ENCODE measurements at places on chromosomes 7 and 10.

DNA sequence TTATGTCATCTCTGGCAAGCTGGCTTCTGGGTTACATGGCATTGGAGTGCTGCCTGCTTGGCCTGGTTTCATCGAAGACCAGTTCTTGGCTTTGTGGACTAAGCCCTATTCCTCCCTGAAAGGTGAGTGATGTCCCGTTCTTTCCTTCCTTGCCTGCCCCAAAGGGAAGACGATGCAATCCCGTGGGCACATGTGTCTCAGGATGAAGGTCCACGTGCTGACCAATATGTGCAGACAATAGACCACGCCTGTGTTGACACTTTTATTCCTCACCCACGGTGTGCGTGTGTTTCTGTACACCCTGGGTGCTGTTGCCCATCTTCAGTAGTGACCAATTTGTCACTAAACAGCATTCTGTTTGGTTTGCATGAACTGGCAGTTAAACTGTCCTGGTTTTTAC lies 28.6 kb upstream of the SHH start:
- no peak for DNase-seq

DNA sequence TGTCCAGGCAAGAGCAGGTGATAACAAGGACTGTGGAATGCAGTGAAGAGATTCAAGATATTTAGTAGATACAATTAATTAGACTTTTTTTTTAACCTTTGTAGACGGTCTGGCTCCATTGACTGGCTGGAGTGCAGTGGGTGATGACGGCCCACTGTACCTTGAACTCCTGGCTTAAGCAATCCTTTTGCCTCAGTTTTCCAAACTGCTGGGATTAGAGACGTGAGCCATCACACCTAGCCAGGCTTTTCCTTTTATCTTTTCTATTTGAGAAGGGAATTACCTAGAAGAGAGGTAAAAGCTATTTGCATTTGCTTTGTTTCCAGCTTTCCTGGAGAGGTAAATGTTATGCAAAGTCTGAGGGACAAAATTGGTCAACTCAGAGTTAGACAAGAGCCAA lies 213.0 kb upstream of the MAGI2 start:
- no peak for DNase-seq

DNA sequence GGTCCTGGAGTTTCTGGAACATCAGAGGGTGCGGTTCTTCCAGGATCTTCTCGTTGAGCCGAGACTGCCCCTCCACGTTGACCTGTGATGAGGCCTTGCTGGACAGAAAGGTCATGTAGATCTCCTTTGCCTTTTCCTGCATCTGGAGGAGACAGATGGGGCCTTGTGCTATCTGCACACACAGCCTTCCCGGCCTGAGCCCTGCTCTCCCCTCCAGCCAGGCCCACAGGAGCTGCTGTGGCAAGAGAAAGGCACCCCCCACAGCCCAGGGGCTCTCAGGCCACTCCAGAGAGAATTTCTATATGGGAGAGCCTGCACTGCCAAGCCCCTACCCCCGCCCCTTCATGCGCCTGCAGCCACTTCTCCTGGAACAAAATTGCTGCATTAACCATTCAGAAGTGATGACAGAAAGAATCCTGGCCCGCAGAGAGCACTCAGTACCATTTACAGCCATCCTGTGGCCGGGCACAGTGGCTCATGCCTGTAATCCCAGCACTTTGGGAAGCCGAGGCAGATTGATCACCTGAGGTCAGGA lies 26.9 kb downstream of the RGS10 start:
- DNase-seq: no peak

GRCh38 chr7:156892081-156892800 lies 742 bp downstream of the LMBR1 start:
- DNase-seq: peak; percentile 40

DNA sequence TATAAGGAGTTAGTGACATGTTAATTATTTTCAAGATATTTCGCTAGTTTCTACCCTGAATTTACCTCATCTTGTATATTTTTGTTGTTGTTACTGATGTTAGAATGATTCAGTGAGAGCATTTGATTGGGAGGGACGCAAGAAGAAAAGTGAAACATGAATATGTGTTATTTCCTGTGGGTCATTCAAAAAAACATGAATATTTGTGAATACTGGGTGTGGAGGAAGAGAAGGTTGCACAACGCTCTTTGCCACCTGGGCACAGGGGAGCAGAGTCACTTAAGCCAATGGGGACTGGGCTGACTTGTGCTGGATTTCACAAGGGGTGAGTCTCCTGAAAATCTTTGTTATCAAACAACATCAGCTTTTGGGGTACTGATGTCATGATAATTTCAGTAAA lies 39.5 kb downstream of the AGK start:
- DNase-seq: no peak

DNA sequence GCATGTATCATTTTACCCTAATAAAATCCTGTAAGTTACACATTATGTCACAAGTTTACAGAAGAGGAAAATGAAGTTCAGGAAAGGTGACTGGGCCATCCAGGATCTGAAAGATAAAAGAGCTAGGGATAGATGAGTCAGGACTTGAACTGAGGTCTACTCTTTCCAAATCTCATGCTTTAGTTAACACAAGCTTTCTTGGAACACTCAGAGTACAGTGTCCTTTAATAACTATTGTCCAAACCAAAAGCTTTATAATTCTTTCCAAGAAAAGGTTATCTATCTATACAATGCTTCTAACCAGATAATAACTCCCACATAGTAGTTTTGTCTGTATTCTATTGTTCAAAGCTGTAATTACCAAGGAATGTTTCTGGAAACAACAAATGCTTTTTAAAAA lies 164.6 kb downstream of the LRRN3 start:
- DNase-seq: no peak

DNA sequence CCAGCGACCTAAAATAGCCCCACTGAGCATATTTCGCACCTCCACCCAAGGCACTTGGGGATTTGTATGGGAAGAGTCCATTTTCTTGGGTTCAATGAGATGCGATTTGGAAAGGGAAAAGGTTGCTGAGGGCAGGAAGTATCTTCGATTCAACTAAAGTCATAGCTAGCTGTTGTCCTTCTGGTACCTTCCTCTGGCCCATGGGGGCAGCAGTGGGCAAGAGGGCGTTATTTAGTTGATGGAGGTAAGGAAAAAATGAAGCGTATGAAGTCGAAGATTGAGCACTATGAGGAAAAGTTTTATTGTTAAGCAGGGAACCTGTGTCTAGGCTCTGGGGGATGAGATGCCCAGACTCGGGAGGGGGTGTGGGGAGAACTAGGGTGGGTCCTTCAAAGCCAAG lies 135.4 kb downstream of the EVX1 start:
- DNase-seq: no peak

GRCh38 chr7:124032369-124033094 lies at the start of gene TMEM229A:
TSS of gene TMEM229A (minus strand) at chr7:124033067. CDS start at chr7:124033003, 64 bp downstream.
- no peak for DNase-seq

DNA sequence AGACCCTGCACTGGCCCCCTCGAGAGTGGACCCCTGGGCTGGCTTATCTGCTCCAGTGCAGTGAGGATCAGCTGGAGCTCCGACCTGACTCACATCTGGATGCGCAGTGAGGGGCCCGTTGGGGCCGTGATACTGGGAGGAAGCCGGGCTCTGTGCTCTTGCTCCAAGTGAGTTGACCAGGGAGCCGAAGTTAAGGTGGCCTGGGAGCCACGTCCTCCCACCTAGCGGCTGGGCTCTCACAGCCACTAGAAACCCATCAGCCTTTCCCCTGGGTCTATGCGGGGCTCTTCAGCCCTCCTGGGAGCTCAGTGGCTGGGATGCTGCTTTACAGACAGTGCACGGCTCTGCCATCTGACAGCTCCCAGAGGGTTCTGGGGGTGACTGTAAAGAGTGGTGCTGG lies 9.1 kb downstream of the ALKBH4 start:
- no peak for DNase-seq

GRCh38 chr10:122117475-122117874 lies 128.5 kb downstream of the TACC2 start:
- DNase-seq: no peak

GRCh38 chr10:29344073-29344820 lies 55.4 kb downstream of the LYZL1 start:
- no peak for DNase-seq

- peak; percentile 25 for DNase-seq
These were observed 9.6 kb downstream of the KAZALD1 start for GRCh38 chr10:101071267-101071884.

- no peak for DNase-seq
These were observed 209.4 kb upstream of the FOXK1 start for GRCh38 chr7:4472728-4473127.

- DNase-seq: no peak
These were observed 81.4 kb upstream of the FAM133B start for GRCh38 chr7:92671505-92672169.

DNA sequence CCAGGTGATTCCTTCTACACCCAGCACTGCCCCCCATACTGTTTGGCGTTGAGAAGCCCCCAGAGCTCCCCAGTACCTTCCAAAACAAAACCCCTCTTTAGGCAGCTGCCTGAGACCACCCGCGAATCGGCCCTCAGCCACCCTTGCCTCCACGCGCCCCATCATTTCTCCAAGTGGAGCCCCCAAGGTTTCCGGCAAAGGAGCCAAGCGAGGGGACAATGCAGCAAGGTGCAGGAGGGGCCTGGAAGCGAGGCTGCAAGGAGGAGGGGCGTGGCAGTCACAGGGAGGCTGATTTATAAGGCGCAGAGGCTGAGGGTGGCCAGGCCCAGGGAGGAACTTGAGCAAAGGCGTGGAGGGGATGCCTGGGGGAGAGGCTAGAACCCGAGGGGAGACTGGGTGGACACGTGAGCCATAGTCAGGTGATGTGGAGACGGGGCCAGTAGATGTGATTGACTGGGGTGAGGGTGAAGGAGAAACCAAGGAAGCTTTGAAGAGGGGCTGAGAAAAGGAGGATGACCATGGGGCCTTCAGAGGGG lies 16.2 kb downstream of the SLC29A3 start:
- DNase-seq: no peak

DNA sequence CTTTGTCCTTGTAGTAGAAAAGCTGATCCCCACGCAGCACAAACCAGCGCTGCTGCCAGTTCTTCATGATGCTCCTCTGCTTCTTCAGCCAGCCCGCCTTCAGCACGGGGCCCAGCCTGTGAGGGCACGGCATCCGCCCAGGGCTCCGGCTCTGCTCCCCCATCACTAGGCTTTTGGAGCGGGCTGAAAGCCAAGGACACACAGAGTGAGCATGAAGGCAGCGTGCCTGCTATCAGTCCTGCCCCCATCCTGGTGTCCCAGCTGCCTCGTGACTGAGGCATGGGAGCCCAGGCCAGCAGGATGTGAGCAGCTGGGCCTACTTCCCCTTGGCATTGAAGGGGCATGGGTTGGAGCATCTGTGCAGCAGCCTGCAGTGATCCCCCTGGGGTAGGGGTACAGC lies 21.9 kb downstream of the ARHGAP22 start:
- no peak for DNase-seq

DNA sequence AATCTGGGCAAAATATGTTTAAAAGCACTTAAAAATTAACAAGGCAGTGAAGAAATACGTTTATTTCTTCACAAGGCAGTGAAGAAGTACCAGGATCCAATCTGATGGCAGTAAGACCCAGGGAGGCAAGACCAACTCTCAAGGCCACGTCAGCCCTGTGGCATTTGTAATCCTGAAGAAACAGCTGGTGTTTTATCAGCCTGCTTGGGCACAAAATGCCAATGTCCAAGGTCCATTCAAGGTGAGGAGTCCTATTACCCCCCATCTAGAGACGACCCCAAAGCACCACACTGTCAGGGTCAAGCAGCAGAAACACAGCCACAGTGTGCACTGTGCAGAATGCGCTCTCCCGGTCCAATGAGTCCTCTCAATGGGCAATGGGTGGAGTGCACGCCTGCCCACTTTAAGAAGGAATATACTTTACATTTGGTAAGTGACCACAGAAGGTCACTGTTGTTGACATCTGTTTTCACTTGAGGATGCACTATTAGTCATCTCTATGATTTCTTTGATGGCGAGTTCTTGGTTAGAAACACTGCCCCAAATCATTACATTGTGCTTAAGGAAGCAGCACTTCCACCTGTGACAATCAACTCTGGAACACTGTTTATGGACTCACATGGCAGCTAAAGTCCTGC lies 12.8 kb downstream of the CPXM2 start:
- DNase-seq: no peak

- no peak for DNase-seq
These were observed 163.3 kb downstream of the SVIL start for GRCh38 chr10:29471544-29471859.

DNA sequence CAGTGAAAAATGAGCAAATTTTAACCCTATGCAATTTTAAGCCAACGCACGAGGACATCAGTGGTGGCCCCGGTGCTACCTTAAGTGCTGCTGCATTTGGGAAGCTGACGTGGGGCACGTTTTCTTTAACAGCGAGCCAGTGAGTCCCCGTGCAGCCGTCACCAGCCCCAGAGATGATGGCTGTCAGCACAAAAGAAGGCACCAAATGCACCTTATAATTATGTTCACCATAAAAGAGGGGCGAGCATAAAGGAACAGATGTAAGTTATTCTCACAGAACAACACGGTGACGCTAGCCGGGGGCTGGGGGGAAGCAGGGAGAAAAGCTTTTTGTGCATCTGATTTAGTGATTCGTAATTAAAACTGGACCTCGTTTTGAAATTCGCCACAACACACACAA lies 260.1 kb downstream of the DNAJB6 start:
- no peak for DNase-seq

GRCh38 chr10:48607356-48608278 lies 2.7 kb upstream of the ARHGAP22 start:
- no peak for DNase-seq

DNA sequence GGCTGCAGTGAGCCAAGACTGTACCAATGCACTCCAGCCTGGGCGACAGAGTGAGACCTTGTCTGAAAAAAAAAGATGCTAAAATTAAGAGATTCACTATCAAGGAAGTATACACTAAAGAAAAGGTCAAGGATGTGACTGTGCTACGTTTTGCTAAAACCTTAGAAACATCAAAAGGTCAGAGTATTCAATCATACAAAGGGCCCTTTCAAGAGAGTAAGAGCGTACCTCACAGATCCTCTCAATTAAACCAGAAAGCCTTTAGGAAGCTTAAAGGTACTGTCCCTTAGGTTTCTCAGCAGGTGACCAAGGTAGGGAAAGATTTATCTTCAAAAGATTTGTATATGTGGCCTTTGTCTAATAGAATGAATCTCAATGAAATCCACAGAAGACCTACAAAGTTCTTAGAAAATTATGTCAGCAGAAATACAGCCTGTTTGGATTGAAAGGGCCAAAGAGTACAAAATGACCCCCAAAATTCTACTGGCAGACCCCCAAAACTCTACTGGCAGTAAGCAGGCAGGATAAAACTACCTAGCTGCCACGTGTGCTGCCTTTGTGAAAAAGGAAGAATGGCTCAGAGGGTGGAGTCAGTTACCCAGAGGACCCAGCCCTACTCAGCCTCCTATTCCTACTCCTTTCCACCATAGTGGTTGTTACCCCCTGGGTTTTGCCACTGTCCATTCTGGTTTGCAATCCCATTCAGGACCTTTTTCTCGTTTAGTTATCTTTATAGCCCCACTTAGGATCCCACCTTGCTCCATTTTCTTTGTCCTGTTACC lies 36.7 kb downstream of the ARHGAP19 start:
- DNase-seq: no peak

DNA sequence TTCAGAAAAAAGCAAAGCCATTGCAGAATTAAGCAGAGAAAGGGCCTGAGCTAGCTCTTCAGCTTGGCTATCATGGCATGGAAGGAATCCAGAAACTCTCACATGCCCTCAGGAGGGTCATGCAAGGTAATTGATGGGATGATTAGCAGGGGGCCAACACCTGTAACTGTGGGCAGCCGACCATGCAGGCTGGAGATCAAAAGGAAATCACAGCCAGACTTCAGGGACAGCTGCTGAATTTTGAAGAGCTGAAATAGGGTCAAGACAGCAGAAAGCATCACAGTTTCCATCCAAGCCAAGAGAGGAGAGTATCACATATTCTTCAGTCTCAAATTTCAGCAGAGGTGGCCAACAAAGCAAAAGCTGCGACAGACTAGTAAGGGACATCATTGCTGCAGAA lies 239.6 kb upstream of the STEAP1 start:
- no peak for DNase-seq

Data from stimulated activated CD4-positive, alpha-beta T cell treated with anti-CD3 and anti-CD28 coated beads, Interleukin-15, amount 100 ng/mL, for 48 hours (primary cell).